Vagina (tissue), 2 donors: ENCODE measurements at places on chromosomes 1 and 21. TPM values are rescaled to one million over a fixed set of nuclear protein-coding genes. Genes with fewer than 3 reads are reported as not detected.

DNA sequence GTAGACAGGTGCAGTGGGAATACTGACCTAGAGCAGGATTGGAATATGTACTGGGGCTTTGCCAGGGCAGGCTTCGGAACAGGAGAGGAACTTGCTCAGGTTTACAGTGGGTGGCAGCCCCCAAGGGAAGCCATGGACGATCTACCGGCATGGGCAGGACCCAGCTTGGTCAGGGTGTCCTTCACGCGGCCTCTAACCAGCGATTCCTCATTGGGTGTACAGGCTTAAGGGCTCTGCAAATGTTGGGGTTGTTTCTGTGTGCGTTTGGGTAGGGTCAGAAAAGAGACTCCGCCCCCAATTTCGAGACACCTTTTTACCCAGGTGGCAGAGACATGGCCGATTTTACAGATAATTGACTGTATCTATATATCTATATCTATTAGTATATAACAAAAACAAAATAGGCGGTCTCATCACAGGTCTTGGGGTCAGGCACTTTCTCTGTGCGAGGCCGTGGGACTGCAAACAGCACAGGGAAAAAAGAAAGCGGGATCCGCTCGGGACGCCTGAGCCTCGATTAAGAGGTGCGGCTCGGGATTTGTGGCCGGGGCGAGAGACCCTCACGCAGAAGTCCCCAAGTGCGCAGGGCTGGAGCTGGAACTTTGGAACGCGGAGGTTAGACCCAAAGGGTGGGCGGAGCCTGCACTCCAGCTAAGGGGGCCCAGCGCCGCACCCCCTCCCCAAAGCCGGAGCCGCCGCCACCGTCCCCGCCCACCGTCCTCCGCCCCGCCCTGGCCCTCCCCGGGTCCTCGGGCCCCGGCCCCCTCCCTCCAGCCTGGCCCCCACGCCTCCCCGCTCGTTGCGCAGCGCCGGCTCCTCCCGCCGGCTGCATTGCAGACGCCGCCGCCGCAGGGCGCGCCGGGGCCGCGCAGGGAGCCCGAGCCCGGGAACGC is 67.5 kb upstream of the VAMP3 start:
- H3K27ac ChIP-seq: no peak overlapping the region
- H3K4me3 ChIP-seq: peak overlapping the region; percentile 61
- H3K27me3 ChIP-seq: no peaks in the 10 kb centered on the region
- DNase-seq: no peak
- H3K4me1 ChIP-seq: peaks cover 3% of the 10 kb centered on the region

GRCh38 chr1:50661626-50662025 is 238.4 kb upstream of the DMRTA2 start:
- H3K4me3 ChIP-seq: no peak overlapping the region
- DNase-seq: no peak
- H3K36me3 ChIP-seq: no peaks in the 10 kb centered on the region

GRCh38 chr21:44292812-44293195 is 7.0 kb upstream of the PFKL start:
- peaks cover 30% of the 10 kb centered on the region for H3K4me1 ChIP-seq
- no peak overlapping the region for H3K4me3 ChIP-seq
- no peak for DNase-seq
- H3K36me3 ChIP-seq: no peaks in the 10 kb centered on the region
- no peak overlapping the region for H3K27ac ChIP-seq

Gene EPHA8
- not detected for total RNA-seq

Gene LCE1D
- not detected for total RNA-seq

- no peaks in the 10 kb centered on the region for H3K36me3 ChIP-seq
- H3K27ac ChIP-seq: no peak overlapping the region
- no peaks in the 10 kb centered on the region for H3K4me1 ChIP-seq
- no peak overlapping the region for H3K4me3 ChIP-seq
These were observed 300.9 kb downstream of the BRINP3 start for GRCh38 chr1:190176776-190177175.

DNA sequence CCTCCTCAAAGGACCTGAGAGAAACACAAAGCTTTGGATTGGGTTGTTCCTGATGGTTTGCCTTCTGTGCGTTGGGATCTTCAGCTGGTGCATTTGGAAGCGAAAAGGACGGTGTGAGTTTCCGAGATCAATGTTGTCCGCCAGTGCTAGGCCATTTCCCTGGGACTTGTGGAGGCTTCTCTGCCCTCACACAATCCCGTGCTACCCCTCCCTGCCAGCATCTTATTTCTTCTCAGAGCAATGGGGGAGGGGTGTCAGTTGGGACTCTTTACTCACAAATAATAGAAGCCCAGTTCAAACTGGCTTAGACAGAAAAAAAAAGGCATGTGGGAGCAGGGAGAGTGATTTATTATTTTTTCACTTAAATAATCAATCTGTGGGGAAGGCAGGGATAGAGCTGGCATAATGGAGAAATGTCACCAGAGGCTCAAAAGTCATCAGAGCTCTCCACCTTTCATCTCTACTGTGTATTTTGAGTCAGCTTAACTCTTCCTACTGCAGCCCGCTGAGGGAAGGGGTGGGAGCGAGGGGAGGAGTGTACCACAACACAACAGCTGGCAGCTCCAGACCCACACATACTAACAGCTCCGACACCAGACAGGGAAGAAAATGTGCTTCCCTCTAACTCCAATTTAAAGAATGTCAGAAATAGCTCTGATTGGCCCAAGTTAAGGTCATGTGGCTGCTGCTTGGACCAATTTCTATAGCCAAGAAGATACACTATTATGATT is 22.4 kb downstream of the LY9 start:
- H3K4me1 ChIP-seq: no peaks in the 10 kb centered on the region
- no peak for DNase-seq
- no peaks in the 10 kb centered on the region for H3K36me3 ChIP-seq
- H3K27ac ChIP-seq: no peak overlapping the region

DNA sequence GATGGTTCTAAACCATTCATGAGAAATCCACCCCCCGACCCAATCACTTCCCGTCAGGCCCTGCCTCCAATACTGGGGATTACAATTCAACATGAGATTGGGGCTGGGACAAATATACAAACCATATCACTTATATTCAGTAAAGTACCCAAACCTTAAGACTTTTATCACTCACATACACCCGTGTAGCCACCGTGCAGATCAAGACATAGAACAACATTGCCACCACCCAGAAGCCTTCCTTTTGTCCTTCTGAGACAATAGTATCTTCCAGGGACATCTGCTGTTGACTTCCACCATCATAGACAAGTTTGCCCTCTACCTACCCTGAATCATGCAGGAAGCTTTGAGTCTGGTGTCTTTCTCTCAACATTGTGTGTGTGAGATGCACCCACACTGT is 37.5 kb downstream of the CLIC6 start:
- no peak overlapping the region for H3K4me3 ChIP-seq
- DNase-seq: no peak
- H3K36me3 ChIP-seq: no peaks in the 10 kb centered on the region
- H3K27me3 ChIP-seq: no peaks in the 10 kb centered on the region
